Stomach (tissue), 19 donors: ENCODE measurements at places on chromosomes 11 and 22. TPM values are rescaled to one million over a fixed set of nuclear protein-coding genes. Genes with fewer than 3 reads are reported as not detected.

The CNGA4 gene
- not detected for total RNA-seq

The LGALS1 gene
- 235 TPM for total RNA-seq

The MRGPRE gene
- not detected for total RNA-seq

DNA sequence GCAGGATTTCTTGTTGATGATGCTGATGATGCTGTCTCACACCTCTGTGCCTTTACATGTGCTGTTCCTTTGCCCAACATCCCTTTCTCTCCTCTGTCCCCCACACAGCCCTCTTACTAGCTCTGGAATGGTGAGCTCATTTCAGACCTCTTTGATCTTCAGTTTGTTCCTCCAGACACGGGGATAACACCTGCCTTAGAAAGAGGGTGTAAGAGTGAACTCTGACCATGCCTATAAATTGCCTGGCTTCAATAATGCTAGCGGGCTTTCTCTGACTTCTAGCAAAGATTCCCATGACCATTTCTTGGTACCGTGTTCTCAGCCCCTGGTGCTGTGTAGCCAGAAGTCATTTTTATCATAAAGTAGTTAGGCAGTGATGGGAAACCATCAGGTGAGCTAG lies 55.9 kb upstream of the DRD2 start:
- H3K4me3 ChIP-seq: no peak overlapping the region
- H3K27ac ChIP-seq: no peak overlapping the region
- H3K4me1 ChIP-seq: no peaks in the 10 kb centered on the region
- peaks cover 20% of the 10 kb centered on the region for H3K27me3 ChIP-seq

GRCh38 chr22:29459773-29460172 lies 20.2 kb upstream of the NEFH start:
- no peak for DNase-seq
- H3K4me1 ChIP-seq: no peaks in the 10 kb centered on the region
- no peaks in the 10 kb centered on the region for H3K27me3 ChIP-seq
- H3K27ac ChIP-seq: no peak overlapping the region
- no peaks in the 10 kb centered on the region for H3K36me3 ChIP-seq

- no peaks in the 10 kb centered on the region for H3K27me3 ChIP-seq
- H3K27ac ChIP-seq: no peak overlapping the region
- no peak for DNase-seq
- no peaks in the 10 kb centered on the region for H3K36me3 ChIP-seq
- no peak overlapping the region for H3K4me3 ChIP-seq
- H3K4me1 ChIP-seq: no peaks in the 10 kb centered on the region
These were observed 29.8 kb upstream of the MSANTD2 start for GRCh38 chr11:124829986-124830385.
